ENCODE measurements at places on chromosomes 3 and 15.

GRCh38 chr3:141945726-141946485, 69.5 kb downstream of the ATP1B3 start:
- no peak for DNase-seq

GRCh38 chr3:39271363-39271914, 8.4 kb downstream of the CX3CR1 start:
- no peak for DNase-seq

GRCh38 chr3:42667096-42667522, 13.6 kb downstream of the ZBTB47 start:
- no peak for DNase-seq

GRCh38 chr15:66482539-66482938, 15.0 kb downstream of the SNAPC5 start:
- no peak for DNase-seq

DNA sequence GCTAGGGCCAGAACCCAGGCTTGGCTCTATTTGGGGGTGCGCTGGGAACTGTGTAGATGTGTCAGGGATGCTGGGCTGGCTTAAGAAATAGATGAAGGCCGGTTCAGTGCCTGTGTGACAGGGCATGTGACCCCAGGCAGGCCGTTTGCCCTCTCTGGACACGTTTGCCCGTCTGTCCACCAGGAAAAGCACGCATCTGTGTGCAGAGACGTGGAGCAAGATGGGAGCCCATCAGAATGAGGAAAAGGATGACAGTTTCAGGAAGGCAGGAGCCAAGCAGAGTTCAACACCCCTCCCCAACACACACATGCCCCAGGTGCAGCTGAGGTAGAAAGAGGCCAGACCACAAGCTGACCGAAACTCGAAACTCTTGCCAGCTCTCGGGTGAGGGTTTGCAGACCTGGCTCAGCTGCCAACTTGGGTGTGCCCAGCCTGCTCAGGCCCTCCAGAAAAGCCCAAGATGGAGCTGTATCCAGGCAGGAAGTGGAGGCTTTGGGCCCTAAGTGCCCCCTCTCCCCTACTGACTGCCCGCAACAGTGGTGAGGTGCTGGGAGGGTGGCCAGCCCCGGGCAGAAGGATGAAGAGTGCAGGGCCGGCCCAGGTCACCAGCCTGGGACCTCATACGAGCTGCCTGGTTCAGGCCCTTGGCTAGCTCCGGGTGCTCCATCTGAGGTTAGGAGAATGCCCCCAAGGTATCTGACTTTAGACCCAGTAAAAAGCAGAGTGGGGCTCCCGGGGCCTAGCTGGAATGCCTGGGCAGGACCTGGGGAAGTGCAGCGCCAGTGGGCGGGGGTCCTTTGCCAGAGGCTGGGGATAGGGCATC, 10.2 kb upstream of the MESP1 start:
- no peak for DNase-seq

DNA sequence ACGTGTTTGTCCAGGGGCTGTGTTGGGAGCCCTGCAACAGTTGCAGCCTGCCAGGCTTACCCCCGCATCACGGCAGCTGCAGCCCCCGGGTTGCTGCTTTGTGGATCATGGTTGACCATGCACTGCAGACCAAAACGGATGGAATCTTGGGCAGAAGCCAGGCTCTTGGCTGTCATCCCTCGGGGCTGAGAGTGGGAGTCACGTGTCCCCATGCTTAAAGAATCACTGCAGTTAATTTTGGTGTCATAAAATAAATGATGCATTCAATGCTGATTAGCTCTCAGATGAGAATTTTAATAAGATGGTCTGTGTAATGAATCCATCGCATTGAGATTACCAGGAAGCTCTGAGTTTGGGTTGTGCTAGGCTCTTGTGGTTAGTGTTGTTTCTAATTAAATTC, 115.6 kb downstream of the CHDH start:
- DNase-seq, result no peak

DNA sequence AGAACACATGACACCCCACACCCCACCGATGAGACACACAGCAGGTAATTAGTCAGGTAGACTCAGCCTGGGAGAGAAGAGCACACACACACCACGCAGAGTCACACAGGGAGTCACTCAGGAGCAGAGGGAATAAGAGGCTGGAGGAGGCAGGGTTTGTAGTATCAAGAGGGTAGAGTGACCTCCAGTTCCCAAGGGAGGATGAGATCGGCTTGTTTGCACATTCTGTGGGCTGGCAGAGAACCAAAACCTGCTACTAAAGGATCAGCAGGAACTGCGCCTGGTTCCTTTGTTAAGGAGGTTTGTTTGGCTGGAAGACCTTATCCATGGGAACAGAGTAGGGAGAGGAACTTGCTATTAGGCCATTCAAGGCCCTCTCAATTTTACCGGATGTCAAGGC, 281.4 kb upstream of the SLCO3A1 start:
- DNase-seq, result no peak

DNA sequence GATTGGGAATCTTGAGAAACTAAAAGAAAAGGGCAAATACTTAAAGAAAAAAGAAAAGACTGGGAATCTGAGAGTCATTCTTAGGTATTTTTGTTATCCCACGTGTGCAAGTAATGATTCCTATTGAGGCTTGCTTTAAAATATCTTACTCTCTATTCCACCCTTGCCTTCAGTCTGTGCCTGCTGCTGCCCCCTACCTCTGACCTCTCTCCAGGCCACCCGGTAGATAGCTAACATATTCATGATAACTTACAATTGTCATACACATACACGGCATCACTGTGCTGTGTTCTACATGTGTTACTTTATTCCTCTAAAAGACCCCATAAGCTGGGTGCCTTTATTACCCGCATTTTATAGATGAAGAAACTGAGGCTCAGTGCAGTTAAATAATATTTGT, 27.8 kb upstream of the ATP13A3 start:
- no peak for DNase-seq

DNA sequence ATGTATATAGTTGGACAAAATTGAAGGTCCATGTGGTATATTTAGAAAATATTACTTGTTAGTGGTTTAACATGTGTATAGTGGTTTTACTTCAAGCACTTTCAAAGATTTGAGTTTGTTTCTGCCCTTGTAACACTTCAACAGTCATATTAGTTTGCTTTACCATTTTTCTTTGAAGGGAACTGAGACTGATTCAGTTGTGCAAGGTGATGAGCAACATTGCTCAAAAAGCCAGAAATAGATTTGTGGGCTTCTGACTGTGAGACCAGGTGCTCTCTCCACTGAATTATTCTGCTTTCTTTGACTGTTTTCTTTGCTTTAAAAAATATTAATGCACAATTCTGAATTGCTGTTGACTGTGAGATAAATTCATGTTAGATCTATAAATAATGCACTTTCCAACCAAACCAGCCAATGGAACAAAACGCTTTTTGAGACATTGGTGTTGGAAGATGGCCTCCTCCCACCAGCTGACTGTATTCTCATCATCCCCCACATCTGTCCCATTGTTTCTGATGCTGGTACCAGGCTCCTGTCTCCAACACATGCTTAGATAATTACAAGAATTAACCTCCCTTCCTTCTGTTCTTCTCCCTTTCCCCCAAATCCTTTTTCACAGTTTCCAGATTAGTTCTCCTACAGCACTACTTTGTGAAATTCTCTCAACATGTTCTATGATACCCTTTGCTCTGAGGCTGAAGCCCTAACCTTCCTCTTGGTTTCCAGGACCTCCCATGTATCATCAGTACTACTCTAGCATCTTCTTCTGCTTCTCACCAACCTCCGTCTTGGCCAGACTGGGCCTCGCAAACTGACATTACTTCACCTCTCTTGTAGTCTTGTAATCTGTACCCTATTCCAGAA, 27.9 kb downstream of the PLCL2 start:
- DNase-seq, result no peak

DNA sequence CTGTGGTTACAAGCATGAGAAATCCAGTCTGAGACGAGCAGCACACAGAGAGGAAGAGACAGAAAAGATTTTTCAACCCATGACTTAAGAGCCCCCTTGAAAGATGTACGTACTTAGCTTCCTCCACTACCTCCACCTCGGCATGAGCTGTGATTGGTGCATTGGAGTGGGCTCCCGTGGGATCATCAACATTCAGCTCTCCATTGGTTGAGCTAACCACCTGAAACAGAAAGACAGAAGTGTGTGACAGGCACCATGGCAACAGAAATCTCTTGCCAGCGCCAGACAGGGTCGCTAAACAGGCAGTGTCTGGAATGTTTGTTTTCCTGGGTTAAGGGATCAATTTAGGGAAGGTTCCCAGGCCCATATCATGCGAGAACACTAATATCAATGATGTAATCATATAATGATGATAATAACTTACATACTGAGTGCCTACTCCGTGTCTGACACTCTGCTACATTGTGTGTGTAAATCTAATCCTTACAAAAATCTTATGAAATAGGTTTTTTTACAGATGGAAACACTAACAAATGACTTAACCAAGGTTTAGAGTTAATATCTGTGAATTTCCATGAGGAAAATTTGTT, 17.5 kb upstream of the PPIB start:
- DNase-seq, result no peak

Measured in GF-D8 (cell line).